ENCODE measurements at places on chromosomes 12 and 14.

GRCh38 chr14:104528496-104528895 lies 51.1 kb upstream of the C14orf180 start:
- no peak for DNase-seq

GRCh38 chr14:98711453-98711852 lies 560.5 kb downstream of the BCL11B start:
- no peak for DNase-seq

DNA sequence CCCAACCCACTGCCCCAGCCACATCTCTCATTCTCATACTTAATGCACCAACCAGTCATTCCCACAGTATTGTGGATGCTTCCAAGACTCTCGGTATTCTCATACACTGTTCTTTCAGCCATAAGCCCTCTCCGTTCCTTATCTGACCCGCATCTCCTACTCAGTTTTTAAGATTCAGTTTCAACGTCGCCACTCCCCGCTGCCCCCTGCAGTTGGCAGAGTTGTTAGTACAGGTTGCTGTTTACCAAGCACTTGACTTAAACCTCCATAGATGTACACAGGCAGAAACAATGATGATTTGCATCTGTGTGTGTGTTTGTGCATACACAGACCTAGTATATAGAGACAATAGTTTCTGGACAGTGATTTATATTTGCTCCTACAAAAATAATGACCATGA lies 40.2 kb downstream of the PAH start:
- DNase-seq: no peak

GRCh38 chr12:68453876-68454275 lies 121.7 kb upstream of the MDM1 start:
- DNase-seq: no peak

GRCh38 chr14:69413483-69413882 lies 15.0 kb downstream of the SLC39A9 start:
- DNase-seq: no peak

- DNase-seq: no peak
Measured at GRCh38 chr12:71223139-71223538, 65.3 kb upstream of the TSPAN8 start.

DNA sequence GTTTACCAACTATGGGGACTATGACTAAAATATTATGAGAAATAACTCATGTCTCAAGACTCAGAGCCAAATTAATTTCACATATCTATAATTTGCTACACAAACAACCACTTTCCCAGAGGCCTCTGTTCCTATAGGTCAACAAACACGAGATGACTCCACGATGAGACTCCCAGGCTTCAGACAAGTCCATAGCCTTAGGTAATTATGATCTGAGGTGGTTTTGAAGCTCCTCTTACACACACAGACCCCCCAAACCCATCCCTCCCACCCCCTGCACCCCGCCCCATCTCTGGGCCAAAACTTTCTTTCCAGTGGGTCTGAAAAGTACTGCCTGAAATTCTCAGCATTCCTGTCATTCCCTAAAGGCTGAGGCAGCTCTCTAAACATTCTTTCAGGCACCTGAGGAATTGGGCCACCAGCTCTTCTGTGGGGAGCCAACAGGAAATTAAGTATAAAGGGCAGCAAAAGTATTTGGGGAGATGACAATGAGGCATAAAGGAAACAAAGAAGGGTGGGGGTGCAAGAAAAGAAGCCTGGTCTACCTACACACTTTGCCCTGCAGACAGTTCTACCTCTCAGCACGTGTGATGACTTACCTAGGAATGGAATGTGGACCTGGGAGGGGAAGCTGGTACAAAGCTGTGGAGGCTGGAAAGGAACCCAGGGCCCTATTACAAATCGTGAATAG lies 143.6 kb downstream of the PAWR start:
- DNase-seq: no peak

DNA sequence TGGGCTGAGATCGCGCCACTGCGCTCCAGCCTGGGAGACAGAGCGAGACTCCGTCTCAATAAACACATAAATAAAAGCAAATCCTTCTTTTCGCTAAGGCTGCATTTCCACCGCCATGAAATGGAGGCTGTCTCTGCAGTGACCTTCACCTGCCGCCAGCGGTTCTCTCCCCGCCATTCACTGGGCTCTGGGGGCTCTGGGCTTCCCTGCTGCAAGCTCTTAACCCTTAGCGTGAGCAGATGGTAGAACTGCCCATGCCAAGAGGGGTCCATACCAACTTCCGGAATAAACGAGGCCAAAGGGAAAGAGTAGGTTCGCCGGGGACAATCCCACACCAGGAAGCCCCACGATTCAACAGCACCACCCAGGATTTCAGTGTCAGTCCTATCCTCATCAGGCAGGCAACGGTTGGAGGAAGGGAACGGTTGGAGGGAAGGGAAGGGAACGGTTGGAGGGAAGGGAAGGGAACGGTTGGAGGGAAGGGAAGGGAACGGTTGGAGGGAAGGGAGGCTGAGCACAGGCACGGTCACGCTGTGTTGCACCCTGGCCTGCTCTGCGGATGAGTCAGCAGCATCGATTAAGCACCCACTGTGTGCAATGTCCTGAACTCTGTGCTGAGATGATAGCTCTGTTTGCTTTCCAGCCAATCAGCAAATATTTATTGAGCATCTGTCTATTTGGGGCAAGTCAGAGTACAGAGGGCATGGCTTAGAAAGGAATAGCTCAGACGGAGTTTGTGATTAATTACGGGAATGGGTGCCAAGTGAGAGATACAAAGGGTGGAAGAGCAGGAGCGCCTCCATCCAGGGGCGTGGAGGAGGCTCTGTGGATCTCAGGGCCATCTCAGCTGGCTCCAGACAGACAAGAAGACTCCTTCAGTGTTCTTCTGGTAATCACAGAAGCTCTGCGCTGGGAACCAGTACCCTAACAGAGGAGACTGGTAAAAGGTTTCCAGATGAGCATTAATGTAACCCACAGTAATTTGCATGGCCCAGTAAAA lies 77.9 kb downstream of the NINJ2 start:
- DNase-seq: no peak

Data from gastrocnemius medialis (tissue), 4 donors.